ENCODE measurements at places on chromosomes 3 and 15.

- DNase-seq = no peak
These were observed 13.0 kb upstream of the PHLDB2 start for GRCh38 chr3:111846039-111846438.

GRCh38 chr15:63473007-63473748, 31.2 kb upstream of the USP3 start:
- DNase-seq = no peak

- no peak for DNase-seq
These were observed 133.0 kb downstream of the THRB start for GRCh38 chr3:24361623-24362022.

- no peak for DNase-seq
These were observed 56.8 kb upstream of the PRR23E start for GRCh38 chr3:127136024-127136600.

DNA sequence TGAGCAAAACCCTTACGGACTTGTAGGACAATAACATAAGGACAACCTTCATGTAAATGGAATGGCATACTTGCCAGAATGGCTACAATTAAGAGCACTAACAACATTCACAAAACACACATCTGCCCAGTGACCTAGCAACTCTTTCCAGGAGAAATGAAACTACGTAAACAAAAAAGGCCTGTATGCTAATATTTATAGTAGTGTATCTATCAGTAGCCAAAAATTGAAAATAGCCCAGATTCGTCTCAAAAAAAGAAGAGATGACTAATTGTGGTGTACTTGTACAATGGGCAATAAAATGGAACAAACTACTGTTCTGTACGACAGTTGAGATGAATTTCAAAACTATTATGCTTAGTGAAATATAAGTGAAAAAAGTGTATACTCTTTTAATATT, 38.4 kb downstream of the CMC1 start:
- peak; percentile 20 for DNase-seq

- DNase-seq = peak; percentile 14
These were observed at the start of gene TNFSF10 for GRCh38 chr3:172522871-172523818. TNFSF10 (minus strand) TSS chr3:172523430; CDS start chr3:172523384, 46 bp downstream.

GRCh38 chr15:81303244-81304225, 20.4 kb downstream of the STARD5 start:
- DNase-seq = no peak

- no peak for DNase-seq
These were observed 215.3 kb upstream of the ROBO1 start for GRCh38 chr3:79983118-79983517.

DNA sequence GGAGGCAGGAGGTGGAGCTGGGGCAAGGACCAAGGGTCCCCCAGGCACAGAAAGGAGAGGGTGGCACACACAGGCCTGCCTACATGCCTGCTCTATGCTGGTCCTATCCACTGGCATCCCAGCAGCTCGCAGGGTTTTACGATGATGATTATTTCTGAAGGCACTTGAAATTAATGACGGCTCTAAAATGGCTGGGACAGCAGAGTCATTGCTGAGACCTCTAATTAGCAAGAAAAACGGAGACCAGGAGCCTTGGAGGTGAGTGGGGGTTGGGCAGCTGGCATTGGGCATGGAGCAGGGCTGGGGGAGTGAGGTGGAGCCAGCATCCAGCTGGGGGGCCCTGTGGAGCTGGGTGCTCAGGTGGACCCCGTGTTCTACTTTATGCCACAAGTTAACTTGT, 3.5 kb upstream of the LINGO1 start:
- DNase-seq = no peak

DNA sequence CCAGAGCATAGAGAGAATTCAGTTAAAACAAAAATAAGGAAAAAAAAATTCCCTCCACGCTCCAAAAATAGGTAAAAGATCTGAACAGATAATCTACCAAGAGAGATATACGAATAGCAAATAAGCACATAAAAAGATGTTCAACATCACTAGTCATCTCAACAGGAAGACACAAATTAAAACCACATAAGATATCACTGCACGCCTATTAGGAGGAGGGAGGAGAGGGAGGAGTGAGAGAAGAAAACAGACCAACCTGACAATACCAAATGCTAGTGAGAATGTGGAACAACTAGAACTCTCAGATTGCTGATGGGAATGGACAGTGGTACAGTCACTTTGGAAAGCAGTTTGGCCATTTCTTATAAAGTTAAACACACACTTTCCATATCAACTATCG, 212.5 kb downstream of the FMN1 start:
- DNase-seq = no peak

DNA sequence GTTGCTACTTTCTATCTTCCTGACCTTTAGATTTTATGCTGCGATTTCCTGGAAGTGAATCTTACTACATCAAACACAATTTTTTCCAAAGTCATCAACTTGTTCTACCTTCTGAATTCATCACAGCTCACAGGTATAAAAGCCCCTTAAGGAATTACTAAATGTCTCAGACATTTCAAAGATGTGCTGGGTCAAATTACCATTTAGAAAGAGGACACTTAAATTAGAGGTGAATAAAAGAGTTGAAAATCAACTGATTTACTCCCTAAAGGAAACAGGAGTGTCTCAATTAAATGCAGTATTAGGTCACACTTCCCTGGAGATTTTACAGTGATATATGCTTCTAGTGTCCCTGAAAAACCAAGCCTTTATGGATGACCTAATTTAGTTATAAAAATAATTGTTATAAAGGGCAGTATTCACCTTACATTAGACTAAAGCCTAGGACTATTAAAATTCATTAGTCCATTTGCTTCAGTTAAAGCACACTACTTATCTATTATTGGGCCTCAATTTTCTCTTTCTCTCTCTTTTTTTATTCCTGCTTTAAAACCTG, 128.8 kb downstream of the GMNC start:
- no peak for DNase-seq

DNA sequence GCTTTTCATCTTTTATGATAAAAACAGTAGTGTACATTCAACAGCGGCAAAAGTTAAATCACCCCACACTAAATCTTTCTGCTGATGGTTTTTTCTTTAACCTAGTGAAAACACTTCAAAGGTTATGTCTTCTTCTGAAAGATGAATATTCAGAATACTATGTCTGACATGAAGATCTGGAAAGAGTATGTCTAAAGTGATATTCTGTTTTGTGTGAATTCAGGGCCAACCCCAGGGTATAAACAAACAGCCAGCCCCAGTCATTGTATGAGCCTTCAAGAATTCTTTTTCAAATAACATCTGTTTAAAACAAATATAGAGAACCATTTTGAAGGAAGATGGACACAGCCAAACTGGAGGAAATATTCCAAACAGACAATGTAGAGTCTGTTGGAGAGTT, 581.0 kb upstream of the NAALADL2 start:
- DNase-seq = no peak

- DNase-seq = no peak
These were observed 113.6 kb upstream of the SNTN start for GRCh38 chr3:63538919-63539318.

DNA sequence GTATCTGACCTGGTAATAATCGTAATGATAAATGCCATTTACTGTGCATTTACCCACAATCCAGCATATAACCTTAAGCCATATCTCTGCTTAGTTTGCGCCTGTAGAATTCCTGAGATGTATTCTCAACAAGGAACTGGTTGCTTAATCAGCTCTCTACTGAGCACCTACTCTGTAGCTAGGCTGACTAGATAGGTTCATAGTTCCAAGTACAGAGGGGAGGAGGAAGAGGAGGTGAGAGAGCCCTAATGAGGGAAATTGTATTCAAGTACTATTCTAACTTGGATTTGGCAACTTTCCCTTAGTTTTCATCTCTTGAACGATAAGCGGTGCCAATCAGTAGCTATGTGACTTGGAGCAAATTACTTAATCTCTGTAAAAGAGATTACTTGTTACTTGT, 5.6 kb upstream of the AKAP13 start:
- DNase-seq = no peak

- no peak for DNase-seq
These were observed 804.6 kb downstream of the EPHA3 start for GRCh38 chr3:89912031-89912430.

- DNase-seq = no peak
These were observed 66.3 kb downstream of the CCR1 start for GRCh38 chr3:46141813-46142212.

DNA sequence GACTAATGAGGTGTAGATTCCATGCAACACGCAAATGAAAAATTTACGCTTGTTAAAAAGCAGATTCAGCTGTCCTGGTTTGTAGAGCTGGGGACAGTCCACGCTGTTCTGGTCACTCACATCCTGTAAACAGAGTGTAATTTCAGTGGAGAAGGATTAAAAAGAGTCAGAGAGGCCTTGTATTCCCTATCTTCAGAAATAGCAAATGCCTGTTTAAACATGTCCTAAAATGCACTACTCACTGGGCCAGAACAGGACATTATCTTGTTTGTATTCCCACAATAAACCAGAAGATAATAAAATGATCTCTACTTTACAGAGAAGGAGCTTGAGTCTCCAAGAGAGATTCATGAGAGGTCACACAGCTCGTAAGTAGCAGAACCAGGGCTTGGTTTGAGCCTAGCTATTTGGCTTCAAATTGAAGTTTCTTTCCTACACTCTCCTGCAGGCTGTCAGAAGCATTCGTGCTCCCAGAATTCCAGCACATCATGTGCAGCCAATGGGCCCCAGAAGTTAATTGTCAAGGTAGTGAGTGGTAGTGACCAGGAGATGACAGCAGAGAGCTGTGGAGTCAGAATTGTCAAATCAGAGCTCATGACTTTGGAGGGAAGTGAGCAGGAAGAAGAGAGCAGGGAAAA, 242.5 kb downstream of the ATP8B4 start:
- DNase-seq = no peak

DNA sequence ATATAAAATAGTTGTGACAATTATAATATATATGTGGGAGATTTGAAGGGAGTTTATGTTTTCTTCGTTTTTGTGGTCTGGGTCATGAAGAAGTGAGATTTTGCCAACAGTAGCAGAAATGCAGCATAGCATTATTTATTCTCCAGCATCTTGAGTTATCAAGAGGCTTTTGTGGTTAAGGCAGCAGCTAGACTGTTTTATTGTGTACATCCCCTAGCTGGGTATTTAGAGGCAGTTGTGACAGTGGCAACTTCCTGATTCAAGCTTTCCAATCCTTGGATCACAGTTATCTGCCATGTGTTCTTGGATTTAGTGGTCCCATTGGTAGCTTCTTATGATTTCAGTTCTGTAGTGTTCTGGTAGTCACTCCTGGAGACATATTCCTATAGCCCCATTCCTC, 29.0 kb downstream of the ARIH1 start:
- DNase-seq = no peak

DNA sequence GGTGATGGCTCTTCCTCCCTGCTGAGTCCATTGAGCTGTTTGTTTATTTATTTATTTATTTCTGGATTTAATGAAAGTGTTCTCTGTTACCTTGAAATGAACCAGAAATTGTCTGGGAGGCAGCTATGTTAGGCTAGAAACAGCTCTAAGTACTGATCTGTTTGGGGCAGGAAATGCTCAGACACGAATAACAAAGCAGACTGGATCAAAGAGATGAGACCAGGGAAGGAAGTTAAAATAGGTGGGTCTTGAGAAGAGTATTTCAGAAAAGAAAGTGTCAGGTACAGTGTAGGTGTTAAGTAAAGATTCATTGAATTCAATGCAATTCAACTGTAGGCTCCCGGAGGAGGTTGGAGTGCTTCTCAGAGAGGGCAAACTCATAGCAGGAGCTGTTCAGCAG, 173.3 kb downstream of the IL20RB start:
- DNase-seq = no peak

DNA sequence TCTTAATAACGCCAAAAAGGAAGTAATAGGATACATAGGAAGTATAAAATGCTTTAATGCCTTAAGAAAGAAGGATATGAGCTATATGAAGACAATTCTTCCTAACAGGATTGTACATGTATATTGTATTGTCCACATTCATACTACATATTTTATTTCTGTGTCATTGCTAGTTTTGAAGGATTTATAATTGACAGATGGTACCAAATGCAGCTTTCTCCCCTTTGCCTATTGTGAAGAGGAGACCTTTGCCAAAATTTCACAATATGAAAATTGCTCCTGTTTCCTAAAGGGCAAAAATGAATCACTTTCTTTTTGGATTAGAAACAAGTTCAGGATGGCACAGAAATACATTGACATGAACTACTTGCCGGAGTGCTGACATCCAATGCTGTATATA, 34.8 kb upstream of the EOMES start:
- no peak for DNase-seq

- no peak for DNase-seq
These were observed 891 bp downstream of the NXPE3 start for GRCh38 chr3:101779822-101780381.

GRCh38 chr15:101615986-101616848, 36.0 kb downstream of the TM2D3 start:
- DNase-seq = peak; percentile 74

DNA sequence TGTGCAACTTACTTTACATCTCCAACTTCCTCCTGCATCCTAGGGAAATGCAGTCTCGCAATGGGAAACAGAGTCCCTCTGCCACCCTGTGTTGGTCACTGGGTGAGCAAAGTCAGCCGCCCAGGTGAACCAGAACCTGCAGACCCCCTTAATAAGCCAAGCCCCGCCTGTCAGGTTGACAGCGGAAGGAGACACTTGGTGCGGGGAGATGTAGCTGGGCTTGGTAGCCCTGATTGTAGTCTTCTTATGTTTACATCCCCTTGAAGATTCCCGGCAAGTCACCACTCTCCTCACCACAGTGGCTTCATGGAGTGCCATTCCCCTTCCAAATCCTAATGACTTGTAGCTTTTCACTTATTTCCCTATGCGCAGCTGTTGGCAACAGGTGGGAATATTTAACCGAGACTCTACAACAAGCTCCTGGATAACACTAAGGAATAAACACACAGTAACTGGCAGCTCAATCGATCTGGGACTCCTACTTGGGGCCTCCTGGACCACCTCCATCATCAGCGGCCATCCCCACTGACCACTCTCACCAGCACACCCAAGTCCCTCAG, 17.7 kb upstream of the CLSTN2 start:
- DNase-seq = no peak

GRCh38 chr3:34239875-34240274, 441.4 kb downstream of the PDCD6IP start:
- no peak for DNase-seq

- no peak for DNase-seq
These were observed 141.0 kb upstream of the PLSCR5 start for GRCh38 chr3:146746190-146746589.

DNA sequence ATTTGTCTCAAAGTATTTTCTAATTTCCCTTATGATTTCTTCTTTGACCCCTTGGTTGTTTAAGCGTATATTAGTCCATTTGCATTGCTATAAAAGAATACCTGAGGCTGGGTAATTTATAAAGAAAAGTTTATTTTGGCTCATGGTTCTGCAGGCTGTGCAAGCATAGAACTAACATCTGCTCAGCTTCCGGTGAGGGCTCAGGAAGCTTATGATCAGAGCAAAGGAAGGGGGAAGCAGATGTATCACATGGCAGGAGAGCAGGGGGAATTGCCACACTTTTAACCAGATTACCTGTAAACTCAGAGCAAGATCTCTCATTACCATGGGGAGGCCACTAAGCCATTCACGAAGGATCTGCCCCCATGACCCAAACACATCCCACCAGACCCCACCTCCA, 148.2 kb downstream of the PDE8A start:
- no peak for DNase-seq

DNA sequence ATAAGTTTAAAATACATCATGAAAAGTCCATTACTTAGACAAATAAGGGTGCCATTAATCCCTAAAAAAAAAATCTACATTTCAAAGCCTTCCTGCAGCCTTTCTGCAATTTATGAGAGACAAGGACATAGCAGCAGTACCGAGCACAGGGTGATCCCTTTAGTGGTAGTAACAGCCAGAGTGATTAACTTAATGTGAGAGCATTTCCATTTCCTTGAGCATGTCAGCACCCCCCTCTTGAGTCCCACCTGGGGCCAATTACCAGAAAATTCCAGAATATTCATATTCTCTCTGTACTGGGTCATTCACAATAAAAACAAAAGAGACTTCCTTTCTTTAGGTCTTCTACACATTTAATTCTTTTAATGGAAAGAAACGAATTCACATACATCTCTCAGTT, 546.9 kb upstream of the CCDC54 start:
- no peak for DNase-seq

All from AG08396 (cell line).